ENCODE measurements at places on chromosomes 3 and 15. TPM values are rescaled to one million over a fixed set of nuclear protein-coding genes. Genes with fewer than 3 reads are reported as not detected.

Gene EXD1
- not detected for total RNA-seq

Gene CCDC54
- not detected for total RNA-seq

Gene CD200R1
- total RNA-seq: 0.49 TPM

Gene FEZF2
- not detected for total RNA-seq

Gene SSR3
- total RNA-seq: 123 TPM

Gene SLITRK3
- 0.61 TPM for total RNA-seq

Gene ATP13A5
- total RNA-seq: not detected

Gene ZNF620
- 4.1 TPM for total RNA-seq

Gene HYPK
- total RNA-seq: 11.6 TPM

Gene GPR87
- not detected for total RNA-seq

Gene CCDC80
- total RNA-seq: 23.9 TPM

Gene CACNA1D
- 20.6 TPM for total RNA-seq

Gene VILL
- 174 TPM for total RNA-seq

Gene TUSC7
- total RNA-seq: not detected

Gene MESP2
- 0.84 TPM for total RNA-seq

Gene HYKK
- 6.3 TPM for total RNA-seq

Gene GOLGA6L4
- total RNA-seq: 1.6 TPM

Gene ALDH1A2
- 5.6 TPM for total RNA-seq

Gene FILIP1L
- total RNA-seq: 6.7 TPM

Gene LMCD1
- 7.1 TPM for total RNA-seq

Gene CCR3
- not detected for total RNA-seq

Gene CCR9
- total RNA-seq: 0.34 TPM

Gene P3H2
- total RNA-seq: 39.5 TPM

Gene C3orf49
- total RNA-seq: not detected

Gene LRRC34
- 0.24 TPM for total RNA-seq

Gene SLC28A1
- not detected for total RNA-seq

Gene TMED3
- 74.3 TPM for total RNA-seq

Gene COLQ
- 1.3 TPM for total RNA-seq
